ENCODE measurements at places on chromosomes 16 and 17.
A peak's percentile ranks its signal among the peaks of the same experiment; 100 is the strongest.

DNA sequence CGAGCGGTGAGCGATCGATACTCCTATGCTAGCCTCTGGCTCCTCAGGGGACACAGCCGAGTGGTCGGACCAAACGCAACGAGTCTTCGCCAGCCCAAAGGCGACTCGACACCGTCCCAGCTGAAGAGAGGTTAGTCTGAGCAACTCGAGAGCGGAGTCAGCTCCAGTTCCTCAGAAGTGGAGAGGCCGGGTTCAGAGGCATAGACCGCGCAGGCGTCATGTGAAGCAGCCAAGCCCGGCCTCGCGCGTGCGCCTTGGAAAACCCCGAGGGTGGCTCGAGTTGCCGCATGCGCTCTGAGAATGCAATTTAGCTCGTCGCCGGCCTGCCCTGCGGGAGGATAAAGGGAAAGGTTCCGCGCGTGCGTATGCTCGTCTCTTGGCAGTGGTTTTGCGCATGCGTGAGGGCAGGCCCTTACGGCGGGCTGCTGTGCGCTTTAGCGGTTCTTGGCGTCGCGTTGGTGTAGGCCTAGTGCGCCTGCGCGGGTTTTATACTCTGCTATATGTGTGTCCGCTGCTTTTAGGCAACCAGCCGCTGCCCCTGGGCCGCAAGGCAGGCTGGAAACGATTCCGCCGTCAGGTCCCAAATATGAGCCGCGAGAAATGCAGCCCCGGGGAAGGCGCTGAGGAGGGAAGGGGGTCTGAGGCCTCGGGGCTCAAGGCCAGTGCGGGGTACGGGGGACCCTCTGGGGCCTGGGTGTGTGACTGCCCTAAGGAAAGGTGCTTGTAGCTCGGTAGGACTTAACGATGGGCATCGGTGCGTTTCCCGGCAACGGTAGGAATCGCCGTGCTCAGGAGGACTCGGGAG lies at the start of gene KDM8:
KDM8 (plus strand) TSS at position 20 of the 805 bp plus-strand sequence. CDS start 6,598 bp downstream, outside the sequence.
- DNase-seq, result peak; percentile 99

GRCh38 chr16:82263521-82264143 lies 93.6 kb upstream of the MPHOSPH6 start:
- no peak for DNase-seq

DNA sequence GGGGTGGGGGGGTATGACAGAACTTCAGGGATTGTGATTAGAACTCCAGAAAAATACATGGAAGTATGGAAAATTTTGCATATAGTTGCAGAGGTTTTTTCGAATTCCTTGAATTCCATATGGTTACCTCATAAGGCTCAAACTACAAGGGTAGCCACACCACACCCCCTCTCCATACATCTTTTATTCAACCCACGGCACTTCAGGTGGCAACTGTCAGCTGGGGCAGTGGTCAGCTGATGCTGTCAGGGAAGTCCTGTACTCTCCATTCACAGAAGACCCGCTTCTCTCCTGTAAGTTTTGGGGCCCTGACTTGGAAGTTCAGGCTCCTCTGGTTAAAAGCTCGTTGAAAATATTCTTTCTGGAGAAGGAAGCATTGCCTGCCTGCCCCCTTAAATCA lies 57.5 kb upstream of the CLEC19A start:
- DNase-seq, result no peak

- DNase-seq, result no peak
Observed at GRCh38 chr17:27793168-27793905, 7.0 kb downstream of the NOS2 start.

DNA sequence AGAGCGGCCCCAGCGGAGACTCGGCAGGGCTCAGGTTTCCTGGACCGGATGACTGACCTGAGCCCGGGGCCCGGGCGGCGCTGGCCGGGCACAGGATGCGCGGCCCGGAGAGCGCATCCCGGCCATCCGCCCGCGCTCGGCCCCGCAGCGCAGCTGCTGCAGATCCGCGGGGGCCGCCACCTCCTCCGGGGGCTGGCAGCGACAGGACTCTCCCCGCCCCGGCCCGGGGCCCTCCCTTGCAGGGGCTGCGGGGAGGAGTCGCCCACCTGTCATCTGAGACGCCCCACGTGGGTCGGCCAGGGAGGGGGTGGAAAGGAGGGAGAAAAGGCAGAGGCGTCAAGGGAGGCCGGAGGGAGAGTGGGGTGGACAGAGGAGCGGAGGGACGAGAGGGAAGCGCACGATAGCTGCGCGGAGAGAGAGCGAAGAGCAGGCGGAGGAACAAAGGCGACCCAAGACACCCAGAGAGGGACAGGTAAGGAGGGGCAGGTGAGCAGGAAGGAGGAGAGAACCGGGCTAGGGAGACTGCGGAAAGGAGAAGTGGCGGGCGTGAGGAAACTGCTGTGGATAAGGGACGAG lies 471 bp upstream of the PRKAR1A start:
- DNase-seq, result peak; percentile 52

DNA sequence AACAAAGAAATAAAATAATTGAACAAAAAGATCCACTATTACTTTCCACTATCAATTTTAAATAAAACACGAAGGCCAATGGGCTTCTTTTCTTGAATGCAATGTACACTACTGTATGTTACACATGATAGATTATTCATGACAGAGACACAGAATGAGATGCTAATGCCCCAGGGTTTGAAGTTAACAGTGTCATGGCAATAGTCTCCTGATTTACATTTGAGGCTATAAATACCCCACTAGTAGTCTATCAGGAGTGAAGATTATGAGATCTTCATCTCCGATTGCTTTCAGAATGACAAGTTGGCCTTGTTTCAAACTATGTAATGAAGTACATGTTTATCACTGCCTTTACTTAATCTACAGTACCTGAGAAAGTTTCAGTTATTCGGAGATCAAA lies 84.4 kb downstream of the RPGRIP1L start:
- DNase-seq, result no peak

DNA sequence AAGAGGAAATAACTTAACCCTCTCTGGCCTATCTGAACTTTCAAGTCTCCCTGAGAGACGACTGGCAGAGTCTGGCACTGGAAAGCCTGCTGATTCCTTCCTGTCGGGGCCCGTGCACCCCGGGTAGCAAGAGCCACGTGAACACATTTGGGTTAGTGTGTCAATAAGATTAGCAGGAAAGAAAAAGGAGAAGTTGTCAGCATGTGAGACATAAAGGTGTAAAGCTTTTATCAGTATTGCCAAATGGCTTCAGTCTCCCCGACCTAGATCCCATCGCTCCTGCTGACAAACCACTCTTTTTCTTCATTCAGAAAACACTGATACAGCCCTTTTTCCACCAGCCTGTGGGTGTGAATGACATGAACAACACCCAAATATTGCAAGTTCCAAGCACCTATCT lies 74.4 kb downstream of the CCT6B start:
- DNase-seq, result no peak

- no peak for DNase-seq
Observed at GRCh38 chr16:12290165-12290564, 313.6 kb downstream of the SNX29 start.

DNA sequence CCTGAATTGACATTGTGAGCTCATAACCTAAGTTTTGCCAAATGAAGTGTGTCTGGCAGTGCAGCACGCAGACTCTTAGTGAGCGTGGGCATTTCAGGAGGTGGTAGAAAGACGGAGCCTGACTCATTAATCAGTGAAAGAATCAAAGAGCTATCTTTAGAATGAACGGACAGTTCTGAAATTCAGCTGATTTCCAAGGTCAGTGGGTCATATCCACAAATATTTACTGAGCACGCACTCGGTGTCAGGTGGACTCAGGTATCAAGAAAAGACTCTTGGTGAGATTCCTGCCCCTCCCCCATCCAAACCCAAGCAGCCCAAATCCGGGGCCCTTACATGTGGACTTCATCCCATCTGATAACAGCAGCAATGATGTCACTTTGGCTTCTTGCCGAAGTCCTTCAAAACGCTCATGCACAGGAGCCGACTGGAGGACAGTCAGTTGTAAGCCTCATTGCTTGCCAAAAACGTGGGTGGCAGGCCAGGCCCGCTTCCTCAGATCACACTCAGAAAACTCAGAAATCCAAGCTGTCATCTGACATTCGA lies 185.8 kb downstream of the HS3ST3A1 start:
- DNase-seq, result no peak

DNA sequence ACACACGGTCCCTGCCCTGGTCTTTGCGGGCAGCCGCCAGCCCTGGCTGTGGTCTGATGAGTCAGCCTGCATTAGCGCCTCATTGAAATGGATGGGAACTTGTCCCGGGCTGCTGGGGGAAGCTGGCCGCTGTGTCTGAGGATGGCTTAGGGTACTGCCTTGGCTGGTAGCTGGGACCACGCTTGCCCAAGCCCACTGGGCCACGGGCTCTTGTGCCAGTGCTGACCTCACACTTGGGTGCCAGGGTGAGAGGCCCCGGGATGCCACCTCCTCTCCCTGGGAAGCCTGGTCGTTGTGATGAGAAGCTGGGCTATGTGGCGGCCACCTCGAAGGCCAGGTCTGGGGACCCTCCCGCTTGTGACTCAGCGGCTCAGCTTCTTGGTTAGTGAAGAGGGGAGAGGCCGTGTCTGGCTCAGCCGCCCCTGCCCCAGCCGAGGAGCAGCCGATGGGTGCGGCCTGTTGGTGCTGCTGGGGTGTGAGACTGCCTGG lies 10.7 kb downstream of the CACNA1H start:
- DNase-seq, result no peak

GRCh38 chr16:63943566-63943965 lies 1178.3 kb downstream of the CDH11 start:
- no peak for DNase-seq

DNA sequence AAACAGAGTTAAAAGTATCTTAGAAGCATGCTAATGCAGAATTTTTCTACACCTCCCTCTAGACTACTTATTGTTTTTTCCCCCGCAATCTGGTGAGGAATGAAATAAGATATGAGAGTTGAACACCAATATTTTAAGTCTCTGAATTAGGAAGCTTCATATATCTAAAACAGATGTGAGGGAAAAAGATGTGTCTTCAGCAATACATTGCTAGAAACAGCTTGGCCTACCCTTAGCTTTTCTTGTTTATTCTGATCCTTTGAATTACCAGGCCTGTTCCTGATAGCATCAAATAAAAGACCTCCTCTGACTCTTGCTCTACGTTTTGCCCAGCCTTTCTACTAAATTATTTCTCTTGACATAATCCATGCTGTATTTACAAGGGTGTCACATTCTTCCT lies 221.8 kb downstream of the CDH11 start:
- no peak for DNase-seq

DNA sequence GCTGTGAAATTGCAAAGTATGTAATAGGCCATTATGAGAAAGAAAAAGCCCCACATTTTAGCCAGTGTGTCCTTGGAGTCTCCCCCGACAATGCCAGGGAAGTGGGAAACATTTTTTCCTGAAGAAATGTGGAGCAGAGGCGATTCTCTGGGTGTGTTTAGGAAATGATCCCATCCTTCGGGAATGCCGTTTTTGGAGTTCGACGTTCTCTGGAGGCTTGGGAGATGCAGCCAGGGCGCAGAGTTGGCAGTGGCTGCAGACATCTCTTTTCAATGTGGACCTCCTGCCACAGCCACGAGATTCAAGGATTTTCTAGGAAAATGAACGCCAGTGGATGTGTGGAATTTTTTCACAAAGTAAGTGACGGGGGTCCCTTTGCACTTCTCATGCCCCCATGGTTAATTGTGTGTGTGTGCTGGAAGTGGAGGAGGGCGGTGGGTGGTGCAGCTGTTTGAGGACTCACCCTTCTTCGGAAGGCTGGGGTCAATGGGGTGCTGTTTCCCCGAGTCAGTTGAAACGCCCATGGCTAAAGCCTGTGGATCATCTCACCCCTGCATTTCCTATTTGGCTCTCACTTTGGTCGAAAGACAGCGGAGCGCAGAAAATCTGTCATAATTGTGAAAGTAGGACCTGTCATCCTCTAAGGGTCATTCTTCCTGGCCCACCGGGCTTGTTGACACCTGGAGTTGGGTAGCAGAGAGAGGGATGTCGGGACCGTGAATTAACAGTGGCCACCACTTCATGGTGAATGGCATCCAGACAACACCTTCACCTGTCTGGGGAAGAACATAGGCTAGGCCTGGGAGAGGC lies 73.2 kb downstream of the CMIP start:
- no peak for DNase-seq

DNA sequence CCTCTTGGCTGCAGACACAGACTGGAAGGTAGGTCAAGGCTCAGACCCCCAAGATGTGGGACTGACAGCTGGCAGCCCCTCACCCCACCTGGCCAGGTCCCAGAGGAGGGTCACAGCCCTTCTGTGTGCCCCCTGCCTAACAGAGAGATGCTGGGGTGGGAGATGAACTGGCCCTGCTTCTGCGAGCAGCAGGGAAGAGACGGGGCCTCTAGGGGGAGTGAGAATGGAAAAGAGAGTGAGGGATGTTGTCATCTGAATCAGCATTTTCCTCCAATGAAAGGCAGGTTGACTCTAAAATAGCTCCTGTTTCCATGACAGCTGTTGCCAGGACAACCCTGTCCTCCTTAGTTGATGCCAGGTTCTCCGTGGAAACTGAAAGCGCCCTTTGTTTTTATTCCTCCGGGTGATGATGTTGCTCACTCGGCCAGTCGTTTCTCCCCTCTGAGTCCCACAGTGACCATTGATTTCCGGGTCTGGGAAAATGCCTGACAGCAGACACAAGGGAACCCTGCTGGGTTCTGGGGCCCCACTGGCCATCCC lies 4.9 kb upstream of the NDRG4 start:
- DNase-seq, result peak; percentile 77

DNA sequence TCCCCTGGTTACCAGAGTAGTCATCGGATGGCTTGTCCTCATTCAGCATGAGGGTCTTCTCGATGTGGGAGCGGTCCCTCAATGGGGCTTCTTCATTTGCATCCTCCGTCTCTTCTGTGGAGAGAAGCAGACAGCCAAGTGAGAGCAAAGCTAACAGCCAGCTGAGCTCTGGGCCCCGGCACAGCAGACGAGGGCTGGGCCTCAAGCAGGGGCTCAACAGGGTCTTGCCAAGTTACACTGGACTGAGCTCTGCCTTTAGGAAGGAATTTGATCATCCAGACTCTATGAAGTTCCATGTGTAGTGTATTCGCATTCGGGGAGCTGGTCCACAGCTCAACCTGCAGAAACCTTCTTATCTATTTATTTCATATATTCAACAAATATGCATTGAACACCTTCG lies 37.4 kb downstream of the SRL start:
- DNase-seq, result no peak

DNA sequence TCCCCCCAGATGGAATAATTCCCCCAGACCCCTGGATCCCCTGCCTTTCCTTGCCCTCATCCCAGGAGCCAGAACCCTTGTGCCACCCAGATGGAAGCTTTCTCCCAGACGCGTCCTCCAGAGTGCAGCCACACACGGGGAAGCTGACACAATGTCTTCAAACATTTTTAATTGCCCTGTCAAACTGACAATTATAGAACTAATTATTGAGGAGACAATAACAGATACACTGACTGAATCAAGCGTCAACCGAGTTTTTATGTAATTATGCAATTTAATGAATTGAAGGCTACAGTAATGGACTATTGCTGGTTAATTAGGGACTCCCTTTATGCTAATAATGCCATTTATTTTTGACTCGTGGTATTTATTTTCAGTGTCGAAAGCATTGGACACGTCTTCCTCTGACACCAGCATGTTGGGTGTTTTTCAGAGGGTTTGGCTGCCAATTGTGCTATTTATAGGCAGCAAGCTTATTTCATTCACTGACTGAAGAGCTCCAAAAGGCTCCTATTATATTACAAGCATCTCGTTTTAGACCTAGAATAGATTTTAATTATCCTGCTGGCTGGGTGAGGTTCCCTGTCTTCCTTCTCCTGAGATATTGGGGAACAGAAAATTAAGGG lies 298.2 kb upstream of the C16orf82 start:
- no peak for DNase-seq

GRCh38 chr17:32265192-32265923 lies at the start of gene RHBDL3:
Gene RHBDL3 (plus strand): TSS chr17:32265832. CDS start chr17:32266190, 358 bp downstream.
- no peak for DNase-seq

GRCh38 chr17:42798011-42798382 lies 507 bp downstream of the COA3 start:
- DNase-seq, result no peak
